ENCODE measurements at places on chromosomes 6 and 20. TPM values are rescaled to one million over a fixed set of nuclear protein-coding genes. Genes with fewer than 3 reads are reported as not detected.

GRCh38 chr6:38460186-38460585 lies 179.5 kb downstream of the BTBD9 start:
- no peak overlapping the region for H3K4me3 ChIP-seq
- H3K4me1 ChIP-seq: no peaks in the 10 kb centered on the region
- no peak overlapping the region for H3K27ac ChIP-seq
- H3K27me3 ChIP-seq: no peaks in the 10 kb centered on the region

Gene CALHM5
- not detected for total RNA-seq

DNA sequence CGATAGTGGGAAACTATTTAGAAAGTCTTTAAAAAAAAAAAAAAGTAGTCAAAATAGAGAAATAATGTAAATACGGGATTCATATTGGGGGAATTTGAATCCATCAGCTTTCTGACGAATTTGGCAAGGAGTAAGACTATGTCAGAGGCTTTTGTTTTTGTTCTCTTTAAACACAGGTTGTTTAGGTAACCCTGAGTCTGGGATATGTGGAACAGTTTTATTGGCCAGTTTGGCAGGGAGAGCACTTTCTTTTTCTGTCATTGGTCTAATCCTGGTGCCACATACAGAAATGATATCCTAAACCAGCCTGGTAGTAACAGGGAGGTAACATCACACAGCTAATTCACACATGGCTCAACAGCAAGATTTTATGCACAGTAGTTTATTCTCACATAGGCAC lies 27.7 kb downstream of the HAO1 start:
- no peak overlapping the region for H3K27ac ChIP-seq
- H3K4me1 ChIP-seq: no peaks in the 10 kb centered on the region
- no peaks in the 10 kb centered on the region for H3K36me3 ChIP-seq
- DNase-seq: no peak

Gene LRRN4
- total RNA-seq: 0.23 TPM

GRCh38 chr20:51543422-51543788 lies 886 bp upstream of the NFATC2 start:
- H3K36me3 ChIP-seq: peaks cover 3% of the 10 kb centered on the region
- no peak for DNase-seq
- peak overlapping the region; percentile 90 for H3K4me3 ChIP-seq

GRCh38 chr6:24766680-24767462 lies 7.9 kb upstream of the GMNN start:
- H3K4me3 ChIP-seq: no peak overlapping the region
- no peaks in the 10 kb centered on the region for H3K27me3 ChIP-seq
- no peaks in the 10 kb centered on the region for H3K36me3 ChIP-seq
- H3K27ac ChIP-seq: no peak overlapping the region
- peak; percentile 52 for DNase-seq
